ENCODE measurements at places on chromosomes 1 and 21.

GRCh38 chr21:19850157-19850556 lies 1148.1 kb upstream of the NCAM2 start:
- no peak for DNase-seq

- no peak for DNase-seq
These were observed 13.5 kb downstream of the DNAJC16 start for GRCh38 chr1:15540186-15540585.

DNA sequence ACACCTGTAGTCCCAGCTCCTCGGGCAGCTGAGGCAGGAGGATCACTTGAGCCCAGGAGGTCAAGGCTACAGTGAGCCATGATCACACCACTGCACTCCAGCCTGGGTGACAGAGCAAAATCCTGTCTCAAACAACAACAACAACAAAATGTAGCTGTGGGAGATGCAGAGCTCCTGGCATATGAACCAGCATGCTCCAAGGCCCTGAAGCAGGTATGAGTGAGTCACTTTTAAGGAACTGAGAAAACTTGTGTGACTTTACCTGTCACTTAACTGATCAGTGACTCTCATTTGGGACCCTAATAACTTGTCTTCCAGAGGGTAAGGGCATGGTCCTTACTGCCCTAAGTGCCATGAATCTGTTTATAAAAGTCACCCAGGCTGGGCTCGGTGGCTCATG lies 19.4 kb upstream of the TMEM222 start:
- DNase-seq: no peak

DNA sequence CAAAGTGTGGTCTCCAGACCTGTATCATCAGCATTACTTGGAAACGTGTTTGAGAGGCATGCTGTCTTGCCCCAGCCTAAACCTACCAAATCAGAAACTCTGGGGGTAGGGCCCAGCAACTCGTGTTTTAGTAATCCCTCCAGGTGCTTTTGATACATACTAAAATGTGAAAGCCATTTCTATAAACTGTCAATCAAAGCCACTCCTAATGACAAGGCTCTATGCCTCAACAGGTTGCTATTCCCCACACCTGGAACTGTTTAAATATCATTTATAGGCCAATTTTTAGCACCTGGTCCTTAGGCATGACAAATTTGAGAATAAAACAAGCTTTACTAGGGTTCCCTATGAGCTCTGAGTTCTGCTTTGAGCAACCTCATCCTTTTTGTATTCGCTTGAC lies 158.7 kb upstream of the NR5A2 start:
- DNase-seq: no peak

All from mesenteric fat pad (tissue), 1 donor.